ENCODE measurements at places on chromosomes 16 and 17.

GRCh38 chr16:27761816-27762215 lies 211.9 kb downstream of the KATNIP start:
- no peak for DNase-seq

- no peak for DNase-seq
Observed at GRCh38 chr17:56707312-56708219, 114.1 kb downstream of the NOG start.

- DNase-seq, result no peak
Observed at GRCh38 chr16:3823427-3823826, 57.1 kb downstream of the CREBBP start.

DNA sequence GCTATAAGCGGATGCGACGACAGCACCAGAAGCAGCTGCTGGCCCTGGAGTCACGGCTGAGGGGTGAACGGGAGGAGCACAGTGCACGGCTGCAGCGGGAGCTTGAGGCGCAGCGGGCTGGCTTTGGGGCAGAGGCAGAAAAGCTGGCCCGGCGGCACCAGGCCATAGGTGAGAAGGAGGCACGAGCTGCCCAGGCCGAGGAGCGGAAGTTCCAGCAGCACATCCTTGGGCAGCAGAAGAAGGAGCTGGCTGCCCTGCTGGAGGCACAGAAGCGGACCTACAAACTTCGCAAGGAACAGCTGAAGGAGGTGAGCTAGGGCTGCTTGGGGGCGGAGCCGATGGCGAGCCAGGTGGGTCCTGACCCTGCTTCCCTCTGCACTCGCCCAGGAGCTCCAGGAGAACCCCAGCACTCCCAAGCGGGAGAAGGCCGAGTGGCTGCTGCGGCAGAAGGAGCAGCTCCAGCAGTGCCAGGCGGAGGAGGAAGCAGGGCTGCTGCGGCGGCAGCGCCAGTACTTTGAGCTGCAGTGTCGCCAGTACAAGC lies 10.1 kb downstream of the HIRIP3 start:
- no peak for DNase-seq

- DNase-seq, result no peak
Observed at GRCh38 chr16:10123141-10123540, 59.1 kb downstream of the GRIN2A start.

GRCh38 chr17:62093188-62094155 lies 28.4 kb upstream of the MED13 start:
- DNase-seq, result no peak

- DNase-seq, result no peak
Observed at GRCh38 chr17:73015722-73016276, 76.7 kb downstream of the SLC39A11 start.

DNA sequence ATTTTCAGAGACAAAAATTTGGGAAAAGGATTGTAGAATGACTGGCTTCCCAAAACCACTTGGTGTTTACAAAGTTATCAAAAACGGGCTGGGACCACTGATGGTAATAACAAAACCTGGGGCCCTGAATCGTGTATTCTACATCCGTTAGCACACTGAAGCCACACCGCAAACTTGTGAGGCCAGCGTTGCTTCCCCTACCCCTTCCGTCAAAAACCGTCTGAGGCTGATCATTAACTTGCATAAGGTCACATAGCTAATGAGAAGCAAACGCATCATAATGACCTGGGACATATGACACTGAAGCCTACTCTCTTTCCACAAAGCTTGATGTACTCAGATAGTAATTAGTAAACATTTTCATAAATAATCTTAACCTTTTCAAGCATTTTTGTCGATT lies 704.3 kb downstream of the MAF start:
- DNase-seq, result no peak

All from esophagus squamous epithelium (tissue), 5 donors.